ENCODE measurements at places on chromosomes 12 and 14.

DNA sequence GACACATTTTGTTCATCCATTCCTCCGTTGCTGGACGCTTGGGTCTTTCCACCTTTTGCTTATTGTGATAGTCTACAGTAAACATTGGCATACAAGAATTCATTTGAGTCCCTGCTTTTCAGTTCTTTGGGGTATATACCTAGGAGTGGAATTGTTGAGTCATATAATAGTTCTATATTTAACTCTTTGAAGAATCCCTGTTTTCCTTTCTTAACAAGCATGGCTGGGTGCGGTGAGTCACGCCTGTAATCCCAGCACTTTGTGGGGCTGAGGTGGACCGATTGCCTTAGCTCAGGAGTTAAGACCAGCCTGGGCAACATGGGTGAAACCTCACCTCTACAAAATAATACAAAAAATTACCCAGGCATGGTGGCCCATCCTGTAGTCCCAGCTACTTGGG is 75.4 kb downstream of the CCDC92 start:
- DNase-seq = peak; percentile 53

GRCh38 chr12:4196805-4197420 is 76.6 kb upstream of the CCND2 start:
- DNase-seq = no peak

DNA sequence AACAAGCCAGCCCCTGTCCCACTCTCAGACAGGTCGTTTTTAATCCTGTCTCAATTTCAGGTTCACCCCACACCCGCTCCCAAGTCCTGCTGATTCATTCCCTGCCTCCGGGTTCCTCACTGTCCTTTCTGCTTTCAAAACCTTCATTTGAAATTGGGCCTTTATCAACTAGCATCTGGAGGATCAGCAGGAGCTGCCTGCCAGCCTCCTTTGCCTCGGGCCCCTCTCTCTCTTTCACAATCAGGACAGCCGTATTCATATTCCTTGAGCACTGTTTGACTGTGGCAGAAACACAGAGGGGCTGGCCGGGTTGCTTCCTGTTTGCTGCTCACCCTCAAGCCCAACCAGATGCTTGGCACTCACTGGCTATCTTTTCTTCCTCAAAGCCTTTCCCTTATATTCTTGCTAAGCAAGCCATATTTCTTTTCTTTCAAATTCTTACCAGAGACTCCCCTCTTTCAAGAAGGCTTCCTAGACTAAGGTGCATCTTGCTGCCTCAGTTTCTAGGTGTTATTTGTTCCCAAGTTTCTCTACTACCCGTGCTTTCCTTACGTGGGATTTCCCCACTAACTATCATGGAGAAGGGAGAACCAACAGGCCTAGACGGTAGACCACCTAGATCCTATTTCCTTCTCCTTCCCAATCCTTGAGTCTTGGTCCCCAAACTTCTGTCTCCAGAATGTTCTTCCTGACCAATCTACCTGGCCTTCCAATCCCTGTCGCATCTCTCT is 3.0 kb downstream of the GALNT6 start:
- no peak for DNase-seq

- DNase-seq = no peak
These were observed 146.7 kb downstream of the TMEM117 start for GRCh38 chr12:43982544-43982943.

DNA sequence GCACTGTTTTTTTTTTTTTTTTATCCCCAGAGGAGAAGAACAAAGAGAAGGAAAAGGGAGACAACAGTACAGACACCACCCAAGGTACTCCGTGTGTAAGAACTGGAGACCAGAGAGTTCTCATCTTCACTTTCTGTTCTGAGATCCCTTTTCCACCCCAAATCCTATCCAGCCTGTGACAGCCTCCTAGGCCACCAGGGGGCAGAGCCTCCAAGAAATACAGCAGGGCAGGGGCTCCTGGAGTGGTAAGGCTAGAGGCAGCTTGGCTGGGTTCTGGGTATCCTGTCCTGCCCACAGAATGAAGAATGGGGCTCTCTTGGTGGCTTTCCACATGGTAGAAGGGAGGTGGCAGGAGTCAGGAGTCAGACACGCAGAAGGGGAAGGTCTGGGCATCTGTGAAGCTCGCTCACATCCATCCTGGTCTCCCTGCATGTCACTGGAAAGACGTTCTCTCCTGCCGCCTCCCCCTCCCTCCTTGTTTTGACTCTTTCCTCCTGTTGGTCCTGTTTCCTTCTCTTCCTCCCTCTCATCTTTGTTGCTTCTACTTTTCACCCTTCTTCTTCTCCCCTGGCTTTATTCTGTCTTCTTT is 12.0 kb downstream of the CLSTN3 start:
- peak; percentile 28 for DNase-seq

- DNase-seq = peak; percentile 80
These were observed 39.5 kb upstream of the NT5DC3 start for GRCh38 chr12:103880299-103881142.

Data from renal cortical epithelial cell (primary cell).